Epithelial cell of prostate (primary cell): ENCODE measurements at places on chromosomes 1 and 21.

GRCh38 chr1:95793893-95794292, 559.9 kb downstream of the RWDD3 start:
- no peak for DNase-seq

GRCh38 chr1:160676869-160677597, 30.2 kb upstream of the SLAMF1 start:
- no peak for DNase-seq

- no peak for DNase-seq
Measured at GRCh38 chr1:8025061-8025670, 943 bp downstream of the ERRFI1 start.

- DNase-seq: no peak
Measured at GRCh38 chr1:25074351-25075227, 144.5 kb upstream of the RUNX3 start.

GRCh38 chr1:53511323-53511932, 52.2 kb downstream of the DMRTB1 start:
- DNase-seq: no peak

DNA sequence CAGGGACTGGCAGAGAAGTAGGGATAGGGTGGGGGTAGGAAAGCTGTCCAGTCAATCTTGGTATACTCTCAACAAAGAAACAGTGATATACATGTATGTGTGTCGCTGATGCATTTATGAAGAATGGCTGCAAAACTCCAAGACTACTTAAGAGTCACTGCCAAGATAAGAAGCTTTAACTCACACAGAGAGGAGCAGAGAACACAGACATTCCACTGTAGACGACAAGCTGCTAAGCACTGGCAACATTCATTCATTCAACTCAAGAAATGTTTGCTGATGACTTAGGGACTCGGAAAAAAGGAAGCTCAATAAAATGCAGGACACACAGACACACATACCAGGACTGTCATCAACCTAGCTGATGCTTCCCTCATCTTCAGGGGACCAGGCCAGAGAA, 5.5 kb downstream of the CTNNBIP1 start:
- no peak for DNase-seq

GRCh38 chr1:205547936-205548827, 43.7 kb downstream of the CDK18 start:
- DNase-seq: no peak

GRCh38 chr1:91499904-91500755, 521 bp upstream of the CDC7 start:
- DNase-seq: no peak
